ENCODE measurements at places on chromosomes 3 and 15. TPM values are rescaled to one million over a fixed set of nuclear protein-coding genes. Genes with fewer than 3 reads are reported as not detected.

GABRG3 gene
- total RNA-seq = not detected

LSAMP gene
- 3.6 TPM for total RNA-seq

FMN1 gene
- total RNA-seq = 21.8 TPM

DNA sequence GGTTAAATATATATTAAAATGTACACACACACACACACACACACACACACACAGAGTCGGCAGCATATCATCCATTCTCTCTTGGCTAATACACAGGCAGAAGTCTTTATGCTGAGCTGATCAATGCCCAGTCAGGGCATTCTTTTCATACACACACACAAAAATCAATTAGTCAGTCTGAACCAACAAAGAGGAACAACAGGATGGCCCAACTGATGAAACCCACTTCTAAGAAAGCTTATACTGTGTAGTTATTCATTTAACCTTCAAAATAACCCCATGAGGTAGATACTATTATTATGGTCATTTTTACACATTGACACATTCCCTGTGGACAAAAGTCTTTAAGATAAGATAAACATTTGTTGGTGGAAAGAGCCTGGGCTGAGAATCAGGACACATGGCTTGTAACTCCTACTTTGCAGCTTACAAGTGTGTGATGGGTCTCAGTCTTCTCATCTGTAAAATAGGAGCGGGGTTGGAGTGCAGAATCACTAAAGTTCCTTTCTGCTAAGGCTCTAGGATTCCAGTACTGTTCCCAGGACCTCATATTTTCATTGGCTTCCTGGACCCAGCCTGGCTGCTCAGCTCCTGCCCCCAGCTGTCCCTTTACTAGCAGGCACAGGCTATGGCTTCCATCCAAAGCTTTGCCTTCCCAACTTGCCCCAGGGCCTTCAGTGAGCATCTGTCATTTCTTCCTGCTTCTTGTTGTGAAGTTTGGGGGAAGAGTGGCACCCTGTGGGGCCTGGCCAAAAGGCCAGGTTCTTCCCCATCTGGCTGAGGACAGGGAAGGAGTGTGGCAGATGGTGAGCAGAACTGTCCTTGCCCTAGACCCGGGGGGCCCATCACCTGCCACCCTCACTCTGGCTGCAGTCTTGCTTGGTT lies 27.2 kb upstream of the GLCE start:
- no peak for DNase-seq

- DNase-seq = no peak
These were observed 27.8 kb downstream of the STARD5 start for GRCh38 chr15:81296186-81296585.

DNA sequence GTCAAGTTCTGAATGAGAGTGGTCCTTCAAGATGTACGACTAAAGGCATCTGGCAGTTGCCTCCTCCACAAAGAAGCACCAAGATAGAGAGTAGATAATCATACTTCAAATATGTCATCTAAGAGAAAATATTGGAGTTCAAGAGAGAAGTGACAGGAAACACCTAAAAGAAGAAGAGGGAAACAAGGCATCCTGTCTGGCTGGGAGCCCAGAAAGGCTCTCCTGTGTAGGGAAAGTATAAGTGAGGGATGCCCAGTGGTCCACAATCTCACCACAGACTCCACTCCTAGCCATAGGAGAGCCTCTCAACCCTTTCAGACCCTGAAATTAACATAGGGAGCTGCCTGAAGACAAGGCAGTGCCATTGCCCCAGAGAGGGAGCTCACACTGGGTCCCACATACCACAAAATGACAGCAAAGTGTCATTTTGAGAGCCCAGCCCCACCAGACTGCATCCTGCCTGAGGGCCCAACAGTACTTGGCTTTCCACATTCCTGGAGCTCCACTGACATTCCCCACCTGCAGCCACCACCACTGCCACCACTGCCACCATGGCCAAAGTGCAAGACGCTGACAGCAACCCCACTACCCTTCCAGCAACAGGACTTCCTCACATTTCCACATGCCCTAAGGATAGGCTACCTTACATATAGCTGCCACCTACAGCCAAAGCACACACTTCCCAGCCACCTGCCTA lies 210.6 kb downstream of the ATP8B4 start:
- no peak for DNase-seq

DNA sequence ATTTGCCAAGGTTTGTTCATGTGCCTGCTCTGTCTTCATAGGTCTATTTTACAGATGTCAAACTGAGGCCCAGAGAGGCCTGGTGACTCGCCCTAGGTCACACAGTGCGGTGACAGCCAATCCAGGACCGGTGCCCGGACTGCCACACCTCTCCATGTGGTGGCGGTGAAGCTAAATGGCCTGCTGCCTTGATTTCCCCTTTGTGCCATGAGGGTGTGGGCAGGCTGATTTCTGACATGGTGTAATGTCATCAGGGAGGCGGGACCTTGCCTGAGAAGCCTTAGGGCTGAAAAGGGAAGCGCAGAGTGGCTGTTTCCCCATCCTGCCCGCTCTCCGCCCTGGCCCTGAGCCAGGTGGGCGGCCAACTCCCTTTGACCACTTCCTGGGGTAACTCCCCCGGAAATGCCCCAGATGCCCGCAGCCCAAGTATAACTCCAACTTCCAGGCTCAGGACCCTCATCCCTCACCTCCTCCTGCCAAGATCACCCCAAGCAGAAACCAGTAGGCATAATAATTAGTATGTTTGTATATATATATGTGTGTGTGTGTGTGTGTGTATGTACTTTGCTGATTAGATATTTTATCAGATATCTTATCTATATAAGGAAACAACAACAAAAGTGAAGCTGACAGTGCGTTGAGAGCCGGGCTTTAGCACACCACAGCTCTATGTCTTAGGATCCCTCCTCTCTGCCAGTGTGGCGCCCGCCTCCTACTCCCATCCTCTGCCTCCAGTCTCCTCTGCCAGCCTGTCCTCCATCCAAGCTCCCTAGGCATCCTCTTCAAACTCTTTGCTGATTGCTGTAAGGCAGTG lies 63.9 kb downstream of the IQSEC1 start:
- no peak for DNase-seq

All from tibial nerve (tissue), 4 donors.